ENCODE measurements at places on chromosomes 12 and 14. TPM values are rescaled to one million over a fixed set of nuclear protein-coding genes. Genes with fewer than 3 reads are reported as not detected.

TMEM233 gene
- total RNA-seq = 0.17 TPM

- DNase-seq = no peak
Measured at GRCh38 chr12:101068836-101069235, 141.2 kb downstream of the SLC5A8 start.

DNA sequence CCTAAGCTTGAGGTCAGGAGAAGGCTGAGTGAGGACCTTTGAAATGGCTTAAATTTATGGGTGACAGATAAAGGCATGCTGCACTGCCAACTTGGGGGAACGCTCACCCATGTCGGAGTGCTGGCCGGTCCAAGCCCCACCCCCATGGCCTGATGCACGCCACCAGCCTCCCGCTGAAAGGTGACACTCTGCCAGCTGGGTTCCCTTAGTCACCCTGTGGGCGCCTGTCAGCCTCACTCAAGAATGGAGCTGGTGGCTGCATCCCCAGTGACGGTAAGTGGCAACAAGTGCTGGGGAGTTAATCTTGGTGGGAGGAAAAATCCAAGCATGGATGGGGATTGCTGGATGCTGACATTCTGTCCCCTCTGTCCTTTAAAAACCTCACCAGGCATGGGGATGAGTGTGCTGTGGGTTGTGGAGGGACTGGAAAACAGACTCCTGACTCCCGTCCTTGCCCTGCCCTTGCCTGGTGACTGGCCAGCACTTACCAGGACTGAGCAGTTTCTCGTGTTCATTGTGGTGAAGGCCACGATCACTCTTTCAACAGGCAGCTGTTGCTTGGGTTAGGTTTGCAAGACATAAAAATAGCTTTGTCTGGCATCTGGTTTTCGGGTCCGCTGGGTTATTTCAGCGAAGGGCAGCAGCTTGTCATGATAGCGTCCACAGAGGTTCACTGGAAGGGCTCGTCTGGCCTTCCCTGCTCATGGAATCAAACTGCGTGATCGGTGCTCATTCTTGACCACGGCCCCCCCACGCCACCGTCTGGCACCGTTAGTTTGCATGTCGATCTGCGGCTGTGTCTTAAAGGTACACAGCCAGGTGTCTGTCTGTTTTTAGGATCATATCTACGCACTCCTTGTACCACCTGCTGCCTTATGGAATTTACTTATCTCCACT lies 15.0 kb downstream of the ACACB start:
- DNase-seq = no peak

GRCh38 chr14:71247106-71247505 lies 339.8 kb downstream of the PCNX1 start:
- no peak for DNase-seq
